Choroid plexus epithelial cell (primary cell): ENCODE measurements at places on chromosomes 7 and 10.

- no peak for DNase-seq
These were observed 14.1 kb downstream of the EPHB6 start for GRCh38 chr7:142868986-142869415.

- no peak for DNase-seq
These were observed 139.2 kb downstream of the ELMO1 start for GRCh38 chr7:37309493-37309892.

DNA sequence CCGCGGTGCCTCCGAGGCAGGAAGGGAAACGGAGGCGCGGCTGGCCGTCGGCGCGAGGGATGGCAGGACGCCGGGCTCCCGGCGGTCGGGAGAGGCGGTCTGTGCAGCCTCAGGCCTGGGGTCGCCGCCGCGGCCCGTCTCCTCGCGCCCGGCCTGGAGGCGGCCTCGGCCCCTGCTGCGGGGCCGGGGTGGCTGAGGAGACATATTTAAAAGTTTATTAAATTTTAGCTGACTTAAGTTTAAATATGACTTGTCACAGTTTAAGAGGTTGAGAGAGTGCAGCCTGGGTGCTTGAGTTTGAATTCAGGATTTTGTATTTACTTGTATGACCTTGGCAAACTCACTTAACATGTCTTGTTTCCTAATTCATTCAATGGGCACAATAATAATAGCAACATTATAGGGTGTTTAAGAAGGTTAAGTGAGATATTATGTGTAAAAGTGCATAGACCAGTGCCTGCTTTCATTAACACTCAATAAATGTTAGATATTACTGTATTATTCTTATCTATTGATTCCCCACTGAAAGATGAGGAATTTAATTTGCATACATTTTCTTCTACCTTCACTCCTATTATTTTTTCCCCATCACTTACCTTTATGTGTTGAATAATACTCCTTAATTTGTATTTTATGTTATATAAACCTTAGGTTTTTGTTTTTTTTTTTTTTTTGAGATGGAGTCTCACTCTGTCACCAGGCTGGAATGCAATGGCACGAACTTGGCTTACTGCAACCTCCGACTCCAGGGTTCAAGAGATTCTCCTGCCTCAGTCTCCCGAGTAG lies 718 bp downstream of the DYNC2I1 start:
- DNase-seq = no peak

GRCh38 chr10:28774051-28774995 lies 97.0 kb downstream of the BAMBI start:
- DNase-seq = peak; percentile 21

DNA sequence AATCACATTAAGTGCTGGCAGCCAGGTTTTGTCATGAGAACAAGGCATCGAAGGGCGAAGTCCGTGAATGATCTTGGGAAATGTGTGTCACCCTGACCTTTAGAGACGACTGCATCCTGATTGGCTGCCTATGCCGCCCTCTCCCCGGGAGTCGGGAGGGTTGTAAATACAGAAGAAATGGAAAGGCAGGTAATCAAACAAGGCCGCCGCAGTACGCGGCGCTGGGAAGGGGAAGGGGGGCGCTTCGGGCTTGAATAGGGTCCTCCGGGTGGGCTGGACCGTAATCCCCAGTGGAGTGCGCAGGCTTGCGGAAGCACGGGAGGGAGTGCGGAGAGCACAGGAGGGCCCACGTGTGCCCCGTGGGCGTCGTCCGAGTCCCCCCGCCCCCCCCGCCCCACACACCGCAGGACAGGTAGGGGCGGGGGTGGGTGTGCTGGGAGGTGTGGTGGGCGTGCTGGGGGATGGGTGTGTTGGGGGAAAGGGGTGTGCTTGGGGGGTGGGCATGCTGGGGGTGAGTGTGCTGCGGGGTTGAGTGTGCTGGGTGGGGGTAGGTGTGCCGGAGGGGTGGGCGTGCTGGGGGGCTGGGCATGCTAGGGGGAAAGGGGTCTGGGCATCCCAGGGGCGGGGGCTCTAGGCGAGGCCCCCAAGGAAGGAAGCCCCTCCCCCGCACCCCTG lies 169.4 kb downstream of the ARHGAP12 start:
- DNase-seq = peak; percentile 55

GRCh38 chr10:47078393-47079203 lies 167.4 kb downstream of the PTPN20 start:
- no peak for DNase-seq

DNA sequence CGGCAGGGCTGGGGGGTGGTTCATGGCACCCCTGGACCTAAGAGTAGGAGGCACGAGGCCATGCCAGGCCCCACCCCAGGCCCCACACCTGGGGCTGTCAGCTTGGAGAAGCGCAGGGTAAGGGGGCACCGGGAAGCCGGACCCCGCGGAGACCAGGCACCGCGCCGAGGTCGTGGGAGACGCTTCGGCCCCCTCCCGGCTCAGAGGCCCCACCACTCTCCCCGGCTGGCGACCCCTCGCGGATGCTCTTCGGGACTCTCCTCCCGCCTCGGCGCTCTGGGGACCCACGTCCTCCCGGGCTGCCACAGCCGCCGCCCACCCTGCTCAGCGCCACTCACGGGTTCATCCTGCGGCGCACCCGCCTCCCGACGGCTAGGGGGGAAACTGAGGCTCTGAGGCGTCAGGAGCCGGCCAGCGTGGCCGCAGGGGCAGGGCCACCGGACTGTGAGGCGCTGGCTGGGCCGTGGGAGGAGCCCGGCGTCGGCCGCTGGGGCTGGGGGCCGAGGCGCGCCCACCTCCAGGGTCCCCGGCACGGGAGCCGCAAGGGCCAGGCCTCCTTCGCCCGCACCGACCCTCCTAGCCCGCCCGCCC lies 25.9 kb downstream of the PDGFA start:
- DNase-seq = no peak

GRCh38 chr7:94649450-94649849 lies 6.5 kb downstream of the SGCE start:
- DNase-seq = peak; percentile 36

DNA sequence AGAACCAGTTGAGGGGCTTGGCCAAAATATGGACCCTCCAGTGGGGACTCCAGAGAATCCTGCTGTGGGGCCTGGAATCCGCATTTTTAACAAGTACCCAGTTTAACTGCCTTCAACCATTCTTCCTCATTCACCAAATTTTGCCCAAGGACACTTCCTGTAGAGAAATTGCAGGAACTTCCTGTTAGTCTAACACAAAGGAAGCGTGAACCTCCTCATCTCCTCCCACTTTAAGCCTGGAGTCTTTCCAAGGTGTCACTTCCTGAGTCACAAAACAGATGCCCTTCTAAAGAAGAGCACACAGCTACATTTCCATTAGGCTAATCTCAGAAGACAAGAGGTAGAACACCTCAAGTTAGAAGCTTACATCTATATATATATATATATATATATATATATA lies 188.4 kb downstream of the PPP1R17 start:
- no peak for DNase-seq
